HCT116 (cell line): ENCODE measurements at places on chromosomes 6 and 20. TPM values are rescaled to one million over a fixed set of nuclear protein-coding genes. Genes with fewer than 3 reads are reported as not detected.

MUC22 gene
- not detected for total RNA-seq

- H3K4me1 ChIP-seq = no peaks in the 10 kb centered on the region
- H3K4me3 ChIP-seq = no peak overlapping the region
- no peak overlapping the region for H3K27ac ChIP-seq
- H3K27me3 ChIP-seq = no peaks in the 10 kb centered on the region
These were observed 98.8 kb downstream of the EPB41L2 start for GRCh38 chr6:130964289-130964688.

DNA sequence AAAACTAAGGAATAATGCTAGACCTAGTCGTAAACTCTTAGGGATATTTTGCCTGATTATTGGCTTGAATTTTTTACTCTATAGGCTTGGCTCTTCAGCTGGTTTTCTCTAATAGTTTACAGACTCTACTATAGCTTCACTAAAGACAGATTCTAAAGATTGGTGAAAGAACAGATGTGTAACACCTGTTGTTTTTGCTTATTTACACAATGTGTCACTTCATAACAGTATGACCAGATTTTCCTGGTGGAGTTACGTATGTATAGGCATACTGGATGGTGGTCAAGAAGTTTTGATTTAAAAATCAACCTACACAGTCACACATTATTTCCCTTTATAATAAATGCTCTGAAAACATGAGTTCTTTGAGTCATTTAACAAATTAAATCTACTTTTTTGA lies 4.8 kb downstream of the COL19A1 start:
- H3K27ac ChIP-seq = no peak overlapping the region
- no peak overlapping the region for H3K4me3 ChIP-seq
- no peaks in the 10 kb centered on the region for H3K27me3 ChIP-seq
- DNase-seq = no peak
- no peaks in the 10 kb centered on the region for H3K36me3 ChIP-seq

GRCh38 chr20:49480236-49480635 lies 2.2 kb downstream of the KCNB1 start:
- DNase-seq = no peak
- no peak overlapping the region for H3K27ac ChIP-seq
- peaks cover 17% of the 10 kb centered on the region; the same call in 1 of the 2 replicates for H3K4me1 ChIP-seq
- H3K27me3 ChIP-seq = no peaks in the 10 kb centered on the region
